Caudate nucleus (tissue), 63 donors: ENCODE measurements at places on chromosomes 11 and 22.

DNA sequence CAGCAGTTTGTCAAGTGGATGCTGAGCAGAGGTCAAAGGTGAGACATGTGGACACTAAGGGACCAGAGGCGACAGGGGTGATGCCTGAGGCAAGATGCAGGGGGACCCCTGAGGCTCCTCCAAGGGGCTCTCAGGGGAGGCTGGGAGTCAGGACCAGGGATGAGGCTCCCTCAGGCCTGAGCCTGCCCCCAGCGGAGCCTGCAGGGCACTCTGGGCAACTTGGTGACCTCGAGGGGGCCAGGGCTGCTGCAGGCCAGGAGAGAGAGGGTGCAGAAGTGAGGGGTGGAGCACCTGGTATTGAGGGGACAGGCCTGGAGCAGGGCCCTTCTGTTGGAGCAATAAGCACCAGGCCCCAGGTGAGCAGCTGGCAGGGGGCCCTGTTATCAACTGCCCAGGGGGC is 6.1 kb downstream of the EHBP1L1 start:
- no peak for DNase-seq

DNA sequence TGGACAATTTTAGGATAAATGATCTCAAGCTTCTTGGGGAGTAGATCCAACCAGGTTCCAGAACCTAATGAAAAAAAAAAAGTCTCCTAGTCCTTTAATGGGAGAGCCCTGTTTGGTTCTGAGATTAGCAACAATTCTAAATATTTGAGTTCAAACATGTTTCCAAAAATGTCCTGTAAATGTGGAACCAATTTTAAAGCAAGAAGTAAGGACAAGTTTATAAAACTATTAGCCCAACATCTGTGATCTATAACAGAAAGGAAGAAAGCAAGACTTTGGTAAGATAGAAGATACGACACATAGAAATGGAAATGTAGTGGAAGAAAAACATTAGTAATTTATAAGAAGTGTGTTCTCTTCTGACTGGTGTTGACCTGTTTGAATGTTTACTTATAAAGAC is 79.7 kb upstream of the SLC5A12 start:
- no peak for DNase-seq

DNA sequence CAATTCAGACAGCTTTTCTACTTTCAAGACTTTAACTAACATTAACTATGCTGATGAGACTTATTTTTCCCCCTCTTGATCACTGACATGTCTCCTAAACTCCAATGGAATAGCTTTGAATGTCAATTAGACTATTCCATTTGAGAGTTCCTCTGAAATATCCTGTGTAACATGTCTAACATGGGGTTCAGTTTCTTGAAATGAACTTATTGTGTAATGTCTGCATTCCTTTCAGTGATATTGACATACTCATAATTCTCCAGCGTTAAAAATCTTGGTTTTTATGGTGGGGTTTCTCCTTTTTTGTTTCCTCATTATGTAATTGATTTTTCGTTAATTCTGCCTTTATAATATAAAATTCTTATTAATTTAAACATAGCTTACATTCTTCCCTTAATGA is 37.7 kb upstream of the SPTBN2 start:
- no peak for DNase-seq

GRCh38 chr22:49010070-49010863 is 817.4 kb downstream of the BRD1 start:
- no peak for DNase-seq

DNA sequence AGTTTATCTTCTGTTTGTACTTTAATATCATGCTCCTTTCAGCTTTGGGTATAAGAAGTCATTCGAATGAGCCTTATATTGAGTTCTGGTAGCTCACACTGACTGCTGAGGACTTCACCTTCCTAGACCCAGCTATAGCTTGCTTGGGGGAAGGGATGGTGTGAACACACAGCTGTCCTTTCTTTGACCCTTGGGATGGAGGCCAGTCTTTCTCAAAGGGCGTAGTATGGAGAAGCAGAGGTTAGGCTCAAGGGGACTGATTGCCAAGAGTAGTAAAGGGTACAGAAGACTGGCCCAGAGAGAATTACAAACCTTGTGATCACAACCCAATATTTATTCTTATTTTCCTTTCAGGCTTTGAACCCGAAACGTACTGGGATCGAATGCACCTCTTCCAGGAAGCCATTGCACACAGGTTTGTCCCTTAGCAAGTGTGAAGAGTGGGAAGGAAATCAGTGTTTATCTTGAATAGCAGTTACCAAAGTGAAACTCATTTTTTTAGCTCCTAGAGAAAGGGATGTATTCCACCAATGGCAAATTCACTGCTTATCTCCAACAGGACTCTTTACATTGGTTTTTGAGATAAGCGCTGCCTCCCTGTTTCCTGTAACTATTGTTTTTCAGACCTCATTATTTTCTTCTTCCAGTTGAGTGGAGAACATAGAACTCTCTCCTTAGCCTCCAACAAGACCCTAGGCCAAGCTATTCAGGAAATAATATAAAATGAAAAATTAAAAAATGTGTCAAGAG is 42.8 kb upstream of the YWHAH start:
- no peak for DNase-seq

DNA sequence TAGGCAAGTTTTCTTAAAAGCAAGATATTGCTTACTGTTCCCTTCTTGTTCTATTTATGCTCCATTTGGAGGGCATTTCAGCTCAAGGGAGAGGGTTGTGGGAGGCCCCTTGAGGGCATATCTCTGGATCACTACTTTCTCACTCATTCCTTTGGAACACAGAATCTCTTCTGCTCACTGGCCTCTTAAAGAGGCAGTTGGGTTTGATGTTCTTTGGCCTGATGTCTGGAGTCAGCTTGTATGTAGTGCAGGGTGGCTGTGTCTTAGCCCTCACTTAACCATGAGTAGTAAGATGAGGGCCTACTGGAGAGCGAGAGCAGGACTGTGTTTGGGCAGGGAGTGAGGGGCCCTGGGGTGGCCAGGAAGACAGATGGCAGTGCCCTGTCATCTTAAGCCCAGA is 3.6 kb downstream of the INCENP start:
- no peak for DNase-seq

- DNase-seq = no peak
Observed at GRCh38 chr11:128684549-128685401, 9.1 kb upstream of the FLI1 start.

- DNase-seq = peak; percentile 50
Observed at GRCh38 chr11:95337175-95337957, 106.4 kb upstream of the SESN3 start.

DNA sequence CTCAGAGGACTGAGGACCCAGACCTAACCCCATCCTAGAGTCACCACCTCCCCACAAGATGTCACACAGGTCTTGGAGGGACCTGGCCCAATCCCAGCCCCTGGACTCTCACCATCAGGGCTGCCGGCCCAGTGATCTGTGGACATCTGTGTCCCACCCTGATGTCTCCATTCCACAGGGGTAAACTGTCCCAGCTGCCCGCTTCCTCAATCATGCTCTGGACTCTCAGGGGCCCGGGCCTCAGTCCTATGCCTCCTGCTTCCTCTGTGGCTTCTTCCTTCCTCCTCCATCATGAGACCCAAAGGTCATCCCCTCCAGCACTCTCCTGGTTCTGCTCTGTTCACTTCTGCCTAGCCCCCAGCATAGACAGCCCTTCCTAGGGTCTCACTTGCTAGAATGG is 32.2 kb downstream of the ARAP1 start:
- no peak for DNase-seq

DNA sequence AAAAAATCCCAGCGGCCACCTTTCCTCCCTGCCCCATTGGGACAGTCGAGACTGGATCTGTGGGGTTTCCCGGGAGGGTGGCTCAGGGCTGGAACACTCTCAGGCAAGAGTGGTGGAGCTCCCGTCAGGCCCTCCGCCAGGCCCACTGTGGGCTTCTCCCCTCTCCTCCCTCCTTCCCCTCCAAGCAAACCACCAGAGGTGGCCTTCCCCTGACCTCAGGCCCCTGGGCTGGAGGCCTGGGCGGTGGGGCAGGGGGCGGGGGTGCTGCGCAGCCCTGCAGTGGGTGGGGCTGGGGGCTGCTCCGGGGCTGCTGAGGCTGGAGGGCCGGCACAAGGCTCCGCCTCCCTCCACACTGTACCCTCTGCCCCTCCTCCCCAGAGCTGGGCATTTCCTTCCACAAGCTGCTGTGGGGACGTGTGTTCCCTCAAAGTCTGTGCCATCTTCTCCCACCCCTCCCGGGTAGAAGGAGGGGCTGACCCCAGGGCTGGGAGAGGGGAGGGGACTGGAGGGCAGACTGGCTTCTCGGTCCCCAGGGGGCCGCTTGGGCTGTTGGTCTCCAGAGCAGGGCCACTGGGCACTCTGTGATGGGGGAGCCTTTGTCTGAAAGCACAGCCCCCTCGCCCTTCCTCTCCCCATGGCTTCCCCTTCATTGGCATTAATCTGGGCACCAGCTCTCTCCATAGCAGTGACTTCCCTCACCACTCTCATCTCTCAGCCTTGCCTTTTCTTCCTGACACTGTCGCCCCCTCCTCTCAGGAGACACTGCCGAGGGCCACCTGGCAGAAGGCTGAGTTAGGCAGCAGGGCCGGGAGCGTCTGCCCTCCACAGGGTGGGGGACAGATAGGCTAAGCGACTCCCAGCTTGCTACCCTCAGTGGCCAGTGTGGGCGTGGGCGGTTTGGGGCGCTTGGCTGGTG is 7.1 kb downstream of the RCOR2 start:
- DNase-seq = no peak

- no peak for DNase-seq
Observed at GRCh38 chr11:76787911-76788596, 4.9 kb downstream of the TSKU start.

- DNase-seq = no peak
Observed at GRCh38 chr22:50482107-50483074, 1.0 kb downstream of the ADM2 start.

DNA sequence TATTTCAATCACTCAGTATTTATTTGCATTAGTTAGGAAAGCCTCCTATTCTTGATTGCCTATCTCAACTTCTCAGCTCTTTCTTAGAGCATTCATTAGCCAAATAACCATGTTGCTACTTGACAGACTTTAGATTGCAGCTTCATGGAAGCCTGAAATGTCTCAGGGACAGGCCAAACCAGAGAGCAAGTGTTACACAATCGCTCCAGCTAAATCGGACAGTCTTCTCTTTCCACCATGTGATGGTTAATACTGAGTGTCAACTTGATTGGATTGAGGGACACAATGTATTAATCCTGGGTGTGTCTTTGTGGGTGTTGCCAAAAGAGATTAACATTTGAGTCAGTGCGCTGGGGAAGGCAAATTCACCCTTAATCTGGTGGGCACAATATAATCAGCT is 106.5 kb upstream of the DRD2 start:
- no peak for DNase-seq

GRCh38 chr22:28464127-28464526 is 215.5 kb downstream of the TTC28 start:
- no peak for DNase-seq

DNA sequence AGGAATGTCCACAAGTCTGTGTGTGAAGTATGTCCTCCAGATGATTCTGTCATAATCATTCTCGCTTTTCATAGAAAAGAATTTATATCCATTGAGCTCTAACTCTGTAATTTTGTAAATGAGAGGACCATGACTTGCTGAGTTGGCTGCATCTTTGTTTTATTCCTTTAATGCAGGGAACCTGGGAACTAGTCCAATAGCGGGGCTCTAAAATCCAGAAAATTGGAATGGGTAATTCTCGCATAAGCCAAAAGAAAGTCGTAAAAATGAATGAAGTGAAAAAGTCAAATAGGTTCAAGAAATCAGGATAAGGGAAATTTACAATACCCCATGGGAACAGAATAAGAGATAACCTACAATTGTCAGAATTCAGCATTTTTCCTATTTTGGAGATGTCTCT is 232.5 kb downstream of the RAB38 start:
- DNase-seq = no peak

GRCh38 chr11:64746486-64746885 is 2.5 kb upstream of the RASGRP2 start:
- no peak for DNase-seq

DNA sequence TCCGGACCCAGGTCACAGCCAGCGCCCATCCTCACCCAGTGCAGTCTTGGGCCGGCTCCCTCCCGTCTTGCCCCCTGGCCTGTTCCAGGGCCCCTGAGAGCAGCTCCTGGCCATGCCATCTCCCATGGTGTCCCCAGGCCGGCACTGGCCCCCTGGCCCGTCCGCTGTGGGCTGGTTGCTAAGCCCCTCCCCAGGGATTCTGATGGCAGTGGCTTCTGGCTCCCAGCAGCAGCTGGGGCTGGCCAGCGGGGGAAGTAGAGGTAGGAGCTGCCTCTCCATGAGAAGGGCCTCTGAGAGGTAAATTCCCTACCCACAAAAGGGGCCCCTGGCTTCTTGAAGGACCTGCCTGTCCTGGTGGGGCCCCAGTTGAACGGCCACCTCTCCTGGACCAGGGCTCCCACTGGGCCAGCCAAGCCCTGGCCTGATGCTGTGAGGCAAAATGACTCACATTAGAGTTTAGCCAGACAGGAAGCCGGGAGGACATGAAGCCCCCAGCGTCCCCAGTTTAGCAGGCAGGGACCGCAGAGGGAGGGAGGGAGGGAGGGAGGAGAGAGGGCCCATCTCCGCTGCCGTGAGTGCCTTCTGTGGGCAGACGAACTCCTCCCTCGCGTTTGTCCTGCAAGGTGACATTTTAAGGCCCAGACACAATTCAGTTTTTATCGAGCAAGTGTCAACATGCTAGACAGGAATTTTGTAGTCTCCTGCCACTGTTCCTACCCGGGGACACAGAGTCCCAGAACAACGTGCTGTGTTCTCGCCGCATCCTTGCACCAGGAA is 32.9 kb upstream of the GAL start:
- no peak for DNase-seq

- no peak for DNase-seq
Observed at GRCh38 chr22:42587588-42588175, 27.0 kb downstream of the POLDIP3 start.

DNA sequence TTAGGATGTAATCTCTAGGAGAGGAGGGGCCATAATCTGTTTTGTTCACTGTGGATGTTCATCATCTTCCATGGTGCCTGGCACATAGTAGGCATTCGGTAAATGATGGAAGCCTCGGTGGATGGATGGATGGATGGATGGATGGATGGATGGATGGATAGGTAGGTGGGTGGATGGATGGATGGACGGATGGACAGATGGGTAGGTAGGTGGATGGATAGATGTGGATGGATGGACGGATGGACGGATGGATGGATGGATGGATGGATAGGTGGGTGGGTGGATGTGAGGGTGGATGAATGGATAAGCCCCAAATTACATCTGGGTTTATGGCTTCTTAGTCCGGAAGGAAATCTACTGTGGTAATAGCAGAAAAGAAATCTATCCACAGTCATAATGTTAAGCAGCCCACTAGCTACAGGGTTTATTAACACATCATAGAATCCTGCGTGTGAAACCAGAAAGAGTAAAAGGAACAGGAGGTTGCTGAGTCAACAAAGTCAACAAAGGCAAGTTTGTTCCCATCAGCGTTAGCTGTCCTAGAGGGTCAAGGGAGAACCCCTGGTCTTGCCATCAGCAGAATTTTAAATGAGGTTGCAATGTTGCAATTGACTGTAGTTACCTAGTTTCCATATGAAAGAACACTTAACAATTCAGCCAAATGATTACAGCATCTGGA is 82.8 kb downstream of the C11orf91 start:
- DNase-seq = no peak

DNA sequence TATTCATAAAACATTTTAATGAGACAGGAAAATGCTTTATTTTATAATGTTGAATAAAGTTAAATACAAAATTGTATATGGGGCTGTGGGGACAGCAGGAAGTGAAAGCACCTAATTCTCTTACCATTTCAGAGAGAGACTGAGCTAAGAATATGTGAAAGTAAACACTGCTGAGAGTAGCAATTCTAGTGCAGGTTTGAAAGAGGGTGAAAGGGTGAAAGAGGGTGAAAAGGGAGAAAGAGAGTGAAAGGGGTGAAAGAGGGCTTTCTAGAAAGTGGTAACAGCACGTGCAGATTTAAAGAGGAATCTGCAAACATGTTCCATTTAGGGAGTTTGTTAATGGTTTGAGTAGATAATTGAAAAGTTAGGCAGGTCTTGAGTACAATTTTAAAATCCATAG is 652.0 kb upstream of the CCDC90B start:
- no peak for DNase-seq
